ENCODE measurements at places on chromosomes 12 and 14.

GRCh38 chr12:14986449-14986848, 13.6 kb downstream of the PDE6H start:
- no peak for DNase-seq

DNA sequence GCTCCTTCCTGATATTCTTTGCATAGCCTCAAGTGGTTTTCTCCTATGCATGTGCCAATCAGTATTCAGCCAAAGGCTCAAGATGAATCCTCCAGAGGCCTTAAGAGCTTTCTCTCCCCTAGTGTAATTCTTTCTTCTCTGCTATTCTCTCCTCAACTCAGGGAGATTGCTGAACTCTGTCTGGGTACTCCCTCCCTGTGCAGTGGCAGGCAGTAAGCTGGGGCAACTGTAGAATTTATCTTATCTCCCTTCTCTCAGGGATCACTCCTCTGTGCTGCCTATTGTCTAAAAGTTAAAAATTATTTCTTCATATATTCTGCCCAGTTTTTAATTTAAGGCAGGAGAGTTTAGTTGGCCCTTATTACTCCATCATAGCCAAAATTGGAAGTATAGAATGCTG, 28.5 kb upstream of the RTRAF start:
- no peak for DNase-seq

GRCh38 chr14:42921901-42922300, 1315.2 kb downstream of the LRFN5 start:
- no peak for DNase-seq

- no peak for DNase-seq
Observed at GRCh38 chr14:65424531-65424930, 12.0 kb downstream of the FUT8 start.

- DNase-seq: no peak
Observed at GRCh38 chr14:71203306-71203705, 296.0 kb downstream of the PCNX1 start.

GRCh38 chr12:31029916-31030562, 43.6 kb upstream of the DDX11 start:
- no peak for DNase-seq

DNA sequence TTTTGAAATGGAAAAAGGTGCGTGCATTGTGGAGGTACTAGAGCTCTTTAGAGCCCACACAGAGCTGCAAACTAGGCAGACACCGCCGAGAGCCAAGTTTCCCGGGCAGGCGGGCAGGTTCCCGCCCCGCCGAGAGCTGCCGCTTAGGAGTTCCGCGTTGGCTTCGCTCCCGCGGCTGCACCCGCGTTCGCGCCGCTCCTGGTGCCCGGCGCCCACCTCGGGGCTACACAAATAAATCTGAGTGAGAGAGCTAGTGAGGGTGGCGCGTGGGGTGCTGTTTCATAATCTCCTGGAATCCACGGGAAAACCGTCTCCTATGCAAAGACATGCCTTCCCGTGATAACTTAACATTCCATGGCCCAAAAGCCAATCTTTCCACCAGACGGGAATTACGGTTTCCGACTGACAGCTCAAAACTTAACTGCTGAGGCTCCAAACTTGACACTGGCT, 645 bp downstream of the KITLG start:
- no peak for DNase-seq

DNA sequence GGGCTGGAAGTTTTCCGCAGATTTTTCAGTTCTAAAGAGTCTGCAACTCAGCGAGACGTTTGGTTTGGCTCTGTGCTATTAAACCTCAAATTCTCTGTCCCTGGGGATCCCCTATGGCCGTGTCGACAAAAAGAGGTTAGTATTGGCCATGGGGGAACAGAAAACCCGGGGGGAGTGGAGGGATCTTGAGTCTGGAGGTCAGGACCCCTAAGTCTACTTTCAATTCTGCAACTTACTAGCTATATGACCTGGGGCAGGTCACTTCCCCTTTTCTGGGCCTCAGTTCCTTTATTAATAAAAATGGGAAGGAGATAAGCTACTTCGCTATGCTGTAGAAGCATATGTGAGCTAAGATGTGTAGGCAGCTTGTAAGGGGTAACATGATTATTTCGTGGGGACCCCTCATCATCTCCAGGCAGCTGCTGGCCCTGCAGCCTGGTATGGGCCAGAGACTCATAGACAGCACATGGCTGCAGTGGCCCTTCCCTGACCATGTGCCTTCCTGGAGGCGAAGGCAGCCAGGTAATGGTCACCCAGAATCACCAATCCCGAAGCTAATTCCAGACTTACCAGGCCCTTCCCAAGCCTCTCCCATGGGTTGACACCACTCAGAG, 8.6 kb downstream of the ASB2 start:
- no peak for DNase-seq

DNA sequence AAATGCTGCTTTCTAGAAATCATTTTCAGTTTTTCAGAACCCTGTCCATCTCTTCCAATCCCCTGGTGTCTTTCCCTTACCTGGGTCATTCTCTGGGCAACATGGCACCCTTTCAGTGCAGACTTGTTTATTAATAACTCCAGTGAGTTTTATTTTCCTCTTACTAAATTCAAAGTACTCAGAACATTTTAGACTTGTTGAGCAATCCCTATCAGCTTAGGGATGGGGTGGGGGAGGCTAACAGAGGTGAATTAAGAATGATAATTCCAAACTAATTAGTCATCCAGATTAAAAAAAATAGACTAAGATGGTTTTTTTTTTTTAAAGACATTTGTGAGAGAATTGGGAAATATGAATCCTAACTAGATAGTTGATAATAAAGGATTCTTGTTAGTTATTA, 10.7 kb downstream of the GPRC5A start:
- DNase-seq: no peak

GRCh38 chr12:51448618-51449256, 24.1 kb downstream of the SLC4A8 start:
- no peak for DNase-seq

DNA sequence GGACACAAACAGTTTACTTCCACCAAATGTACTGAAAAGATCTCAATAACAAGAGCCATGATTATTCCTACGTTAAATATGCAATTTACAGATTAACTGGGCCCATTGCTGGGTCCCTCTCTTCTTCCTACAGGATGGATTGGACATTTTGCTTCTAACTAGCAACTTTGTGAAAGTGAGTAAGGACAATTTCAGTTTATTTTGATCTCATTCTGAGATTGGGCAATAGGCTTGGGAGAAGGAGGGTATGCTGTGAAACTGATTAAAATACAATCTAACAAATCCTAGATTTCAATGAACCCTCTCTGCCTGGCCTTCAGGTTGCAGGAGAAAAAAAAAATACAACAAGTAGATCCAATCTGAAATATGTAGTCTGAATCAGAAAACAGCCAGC, 121.5 kb downstream of the PRKD1 start:
- no peak for DNase-seq

- no peak for DNase-seq
Observed at GRCh38 chr12:108298761-108299275, 40.3 kb downstream of the CMKLR1 start.

GRCh38 chr12:125467363-125467762, 402.1 kb downstream of the AACS start:
- DNase-seq: no peak

GRCh38 chr12:3579446-3580093, 88.6 kb downstream of the PRMT8 start:
- no peak for DNase-seq

DNA sequence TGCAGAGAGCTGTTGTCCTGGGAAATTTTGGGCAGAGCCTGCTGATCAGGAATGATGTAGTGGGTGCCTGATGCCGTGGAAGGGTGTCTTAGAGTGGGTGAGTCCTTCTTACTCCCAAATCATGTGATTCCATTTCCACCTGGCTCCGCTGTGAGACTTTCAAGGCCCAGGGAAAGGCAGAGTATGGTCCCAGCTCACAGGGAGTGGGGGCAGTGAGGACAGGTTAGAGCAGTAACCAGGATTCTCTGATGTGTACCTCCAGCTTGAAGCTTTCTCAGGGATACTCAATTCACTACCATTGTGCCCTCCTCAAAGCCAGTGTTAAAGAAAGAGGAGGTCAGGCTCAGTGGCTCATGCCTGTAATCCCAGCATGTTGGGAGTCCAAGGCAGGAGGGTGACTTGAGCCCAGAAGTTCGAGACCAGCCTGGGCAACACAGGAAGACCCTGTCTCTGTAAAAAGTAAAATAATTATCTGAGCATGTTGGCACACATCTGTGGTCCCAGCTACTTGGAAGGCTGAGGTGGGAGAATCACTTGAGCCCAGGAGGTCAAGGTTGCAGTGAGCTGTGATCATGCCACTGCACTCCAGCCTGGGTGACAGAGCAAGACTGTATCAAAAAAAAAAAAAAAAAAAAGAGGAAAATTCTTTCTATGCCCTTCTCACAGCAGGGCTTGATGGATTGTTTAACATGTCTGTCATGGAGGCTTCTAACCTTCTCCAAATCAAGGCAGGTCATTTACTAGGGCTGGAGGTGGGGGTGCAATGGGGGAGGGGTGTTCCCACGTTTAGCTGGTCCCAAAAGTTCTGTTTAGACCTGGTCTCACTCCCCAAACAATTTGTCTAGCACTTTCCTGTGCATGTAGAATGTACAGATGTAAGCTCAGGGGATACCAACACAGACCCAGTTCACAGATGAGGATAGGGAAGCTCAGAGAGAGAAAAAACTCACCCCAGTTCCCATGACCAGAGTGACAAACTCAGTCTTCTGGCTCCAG, 12.5 kb upstream of the IQSEC3 start:
- no peak for DNase-seq

- DNase-seq: no peak
Observed at GRCh38 chr12:34363050-34363673, 340.9 kb downstream of the ALG10 start.

GRCh38 chr14:71536927-71537772, 395.1 kb upstream of the RGS6 start:
- DNase-seq: no peak

GRCh38 chr14:85273099-85273677, 256.8 kb upstream of the FLRT2 start:
- DNase-seq: no peak

DNA sequence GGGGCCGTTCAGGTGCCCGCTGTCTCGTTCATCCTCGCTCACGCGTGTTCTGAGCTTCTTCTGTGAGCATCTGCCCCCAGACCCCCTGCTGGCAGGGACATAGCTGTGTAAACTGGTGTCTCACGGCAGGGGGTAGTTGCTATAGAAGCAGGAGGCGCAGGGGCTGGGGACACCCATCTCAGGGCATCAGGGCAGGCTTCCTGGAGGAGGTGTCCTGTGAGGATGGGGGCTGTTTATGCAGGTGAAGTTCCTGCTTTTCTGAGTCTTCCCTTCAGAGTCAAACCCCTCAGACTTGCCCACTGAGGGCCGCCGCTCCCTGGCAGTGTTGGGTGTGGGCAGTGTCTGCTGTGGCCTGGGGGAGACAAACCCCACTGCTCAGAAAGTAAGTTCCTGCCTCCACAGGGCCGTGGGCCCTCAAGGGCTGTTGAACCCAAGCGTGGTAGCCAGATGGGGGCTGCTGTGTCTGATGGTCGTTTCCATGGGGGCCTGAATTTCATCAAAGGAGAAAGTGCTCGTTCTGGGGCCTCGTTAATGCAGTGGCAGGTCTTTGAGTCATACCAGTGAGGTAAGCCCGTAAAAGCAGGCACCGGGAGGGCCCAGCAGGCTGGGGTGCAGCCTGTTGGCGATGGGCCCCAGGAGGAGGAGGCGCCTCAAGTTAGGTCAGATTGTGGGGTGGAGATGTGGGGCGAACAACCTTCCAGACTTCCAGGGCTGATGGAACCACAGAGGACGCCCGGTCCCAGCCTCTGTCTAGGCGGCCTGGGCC, 23.4 kb downstream of the KIF26A start:
- no peak for DNase-seq

DNA sequence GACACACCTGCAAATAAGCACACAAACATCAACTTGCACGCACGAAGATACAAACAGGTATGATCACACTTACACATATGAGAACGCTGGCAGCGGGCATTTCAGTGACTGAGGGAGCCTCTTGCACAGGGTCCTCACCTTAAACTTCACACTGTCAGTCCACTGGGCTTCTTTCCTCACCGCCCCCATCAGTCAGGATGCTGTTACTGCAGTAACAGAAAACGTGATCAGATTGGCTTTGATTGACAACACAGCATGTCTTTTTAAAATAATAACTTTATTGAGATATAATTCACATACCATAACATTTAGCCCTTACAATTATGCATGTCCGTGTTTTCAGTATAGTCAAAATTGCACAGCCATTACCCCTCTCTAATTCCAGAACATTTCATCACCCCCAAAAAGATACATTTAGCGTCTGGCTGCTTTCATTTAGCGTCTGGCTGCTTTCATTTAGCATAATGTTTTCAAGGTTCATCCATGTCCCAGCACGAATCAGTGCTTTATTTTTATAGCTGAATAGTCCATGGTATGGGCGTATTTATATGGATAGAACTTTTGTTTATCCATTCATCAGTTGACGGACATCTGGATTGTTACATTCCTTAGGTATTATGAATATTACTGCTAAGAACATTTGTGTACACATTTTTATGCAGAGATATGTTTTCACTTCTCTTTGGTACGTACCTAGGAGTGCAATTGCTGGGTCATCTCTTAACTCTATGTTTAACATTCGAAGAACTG, 8.4 kb downstream of the CCDC197 start:
- no peak for DNase-seq

DNA sequence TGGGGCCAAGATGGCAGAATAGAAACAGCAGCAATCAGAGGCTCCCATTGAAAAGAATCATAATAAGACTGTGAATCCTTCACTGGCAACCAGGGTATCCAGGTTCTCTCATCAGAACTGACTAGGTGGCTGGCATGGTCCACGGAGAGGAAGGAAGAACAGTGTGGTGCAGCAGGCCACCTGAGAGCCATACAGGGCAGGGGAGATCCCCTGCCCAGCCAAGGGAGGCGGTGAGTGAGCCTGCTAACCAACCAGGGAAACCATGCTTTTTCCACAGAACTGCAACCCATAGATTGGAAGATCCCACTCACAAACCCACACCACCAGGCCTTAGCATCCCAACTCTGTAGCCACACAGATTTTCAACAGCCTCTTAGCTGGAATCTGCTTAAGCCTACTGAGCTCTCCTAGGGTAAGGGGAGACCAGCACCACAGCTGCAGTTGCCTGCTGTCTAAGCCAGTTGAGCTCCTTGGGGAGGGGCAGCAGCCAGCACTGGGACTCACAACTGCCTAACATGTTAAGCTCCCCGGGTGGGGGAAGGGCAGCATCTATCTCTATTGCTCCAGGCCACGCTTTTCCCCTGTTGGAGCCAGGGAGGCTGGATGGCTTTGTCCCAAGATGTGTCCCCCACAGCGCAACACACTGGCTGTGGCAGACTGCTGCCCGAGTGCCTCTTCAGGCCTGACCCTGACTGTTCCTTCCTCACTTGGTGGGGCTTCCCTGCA, 342.6 kb upstream of the CCDC196 start:
- DNase-seq: no peak

DNA sequence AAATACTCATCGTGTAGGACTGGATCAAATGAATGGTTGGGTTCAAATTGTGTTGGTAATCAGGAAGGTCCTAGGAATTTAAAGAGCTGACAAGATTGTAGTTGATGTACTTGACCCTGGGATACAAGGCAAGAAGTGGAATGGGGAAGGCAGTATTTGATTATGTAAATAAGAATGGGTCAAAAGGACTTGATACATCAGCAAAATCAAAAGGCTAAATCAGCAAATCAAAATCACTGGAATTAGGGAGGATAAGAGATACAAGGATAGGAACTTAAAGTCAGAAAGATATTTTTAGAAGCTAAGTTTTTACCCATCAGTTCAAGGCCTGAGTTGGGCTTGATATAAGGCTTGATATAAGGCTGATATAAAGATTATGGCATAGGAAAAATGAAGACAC, 65.8 kb downstream of the VEZT start:
- DNase-seq: no peak

All from stimulated activated CD8-positive, alpha-beta memory T cell treated with anti-CD3 and anti-CD28 coated beads, Interleukin-4, amount 100 ng/mL, for 1 hour (primary cell).